ENCODE measurements at places on chromosomes 12 and 14.

DNA sequence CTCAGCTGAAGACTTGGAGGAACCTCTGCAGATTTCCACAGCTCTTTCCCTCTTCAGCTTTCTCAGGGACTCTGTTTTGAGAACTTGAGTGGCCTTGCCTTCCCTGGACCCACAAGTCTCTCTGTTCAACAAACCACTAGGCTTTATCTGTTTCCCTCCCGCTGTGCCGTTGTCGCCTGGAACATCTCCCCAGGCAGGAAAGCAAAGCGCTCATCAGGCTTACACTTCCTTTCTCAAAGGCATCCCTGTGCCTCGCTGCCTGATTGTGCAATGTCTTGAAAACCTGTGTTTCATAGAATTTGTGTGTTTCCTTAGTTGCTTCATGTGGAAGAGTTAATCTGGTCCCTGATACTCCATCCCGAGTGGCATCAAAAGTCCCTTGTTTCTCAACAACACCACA lies 64.1 kb downstream of the PPM1A start:
- no peak for DNase-seq

- DNase-seq = no peak
Measured at GRCh38 chr12:47992776-47993175, 11.5 kb downstream of the COL2A1 start.

- DNase-seq = no peak
Measured at GRCh38 chr14:50835280-50835679, 4.3 kb upstream of the NIN start.

GRCh38 chr14:103122947-103123633 lies at the start of gene TNFAIP2:
Gene TNFAIP2, plus strand, starts transcription at chr14:103123461. Its CDS starts 2,997 bp downstream, at chr14:103126458.
- no peak for DNase-seq

DNA sequence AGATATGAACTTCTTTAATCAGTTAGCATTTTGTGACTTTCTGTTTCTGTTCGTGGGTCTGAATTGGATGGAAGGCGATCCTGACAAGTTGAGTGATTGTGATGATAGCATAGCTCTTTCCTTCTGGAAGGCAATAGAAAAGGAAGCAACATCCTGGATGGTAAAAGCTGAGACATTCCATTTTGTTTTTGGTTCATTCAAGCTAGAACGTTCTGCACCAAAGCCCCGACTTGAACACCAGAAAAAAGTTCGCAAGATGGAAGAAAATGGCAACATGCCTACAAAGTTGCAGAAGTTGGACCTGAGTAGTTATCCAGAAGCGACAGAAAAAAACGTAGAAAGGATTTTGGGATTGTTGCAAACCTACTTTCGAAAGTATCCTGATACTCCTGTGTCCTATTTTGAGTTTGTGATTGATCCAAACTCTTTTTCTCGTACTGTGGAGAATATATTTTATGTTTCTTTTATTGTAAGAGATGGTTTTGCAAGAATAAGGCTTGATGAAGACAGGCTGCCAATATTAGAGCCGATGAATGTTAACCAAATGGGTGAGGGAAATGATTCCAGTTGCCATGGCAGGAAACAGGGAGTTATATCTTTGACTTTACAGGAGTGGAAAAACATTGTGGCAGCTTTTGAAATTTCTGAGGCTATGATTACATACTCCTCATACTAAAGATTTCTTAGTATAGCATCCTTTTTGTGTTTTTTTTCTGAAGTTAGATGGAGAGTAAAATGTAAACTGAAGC lies 896 bp downstream of the EID3 start:
- DNase-seq = no peak

- DNase-seq = peak; percentile 71
Measured at GRCh38 chr12:2640709-2641108, 154.1 kb upstream of the FKBP4 start.

- peak; percentile 5 for DNase-seq
Measured at GRCh38 chr14:84520711-84521338, 1009.1 kb upstream of the FLRT2 start.

- DNase-seq = no peak
Measured at GRCh38 chr12:120468325-120468820, 1.2 kb downstream of the SRSF9 start.

DNA sequence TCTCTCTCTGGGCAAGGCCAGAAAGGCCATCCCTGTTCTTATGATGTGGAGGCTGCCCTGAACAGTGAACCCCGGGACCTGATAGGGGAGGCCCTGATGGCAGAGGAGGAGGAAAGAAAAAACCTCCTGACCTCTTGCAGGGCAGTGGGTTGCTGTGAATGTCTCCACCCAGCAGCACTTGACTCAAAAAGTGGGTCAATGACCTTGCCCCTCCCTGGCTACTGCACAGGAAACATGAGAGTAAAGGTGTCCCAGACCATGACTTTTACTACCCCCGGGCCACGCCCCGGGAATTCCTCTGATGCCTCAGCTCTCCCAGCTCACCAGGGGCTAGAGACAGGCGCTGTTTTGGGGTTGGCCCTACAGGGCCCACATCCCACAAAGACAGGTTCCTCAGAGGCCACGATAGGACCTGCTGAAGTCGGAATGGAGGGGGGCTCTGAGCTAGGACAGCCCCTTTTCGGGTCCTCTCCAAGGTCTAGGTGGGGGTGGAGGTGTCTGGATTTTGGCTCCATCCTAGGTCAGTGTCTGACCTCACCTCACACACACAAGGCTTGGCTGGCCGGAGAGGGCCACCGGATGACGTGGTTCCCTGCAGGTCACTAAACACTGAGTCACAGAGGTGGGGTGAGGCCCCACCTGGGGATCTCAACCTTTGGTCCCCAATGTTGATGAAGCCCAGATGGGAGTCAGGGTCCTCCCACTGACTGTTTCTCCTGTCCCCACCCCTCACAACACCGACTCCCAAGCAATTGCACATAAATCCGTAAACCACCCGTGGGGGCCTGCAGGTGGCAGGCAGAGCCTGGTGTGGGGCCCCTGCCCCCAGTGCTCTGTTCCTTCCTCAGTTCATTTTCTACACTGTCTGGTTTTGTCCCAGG lies 1.6 kb downstream of the RHOF start:
- DNase-seq = no peak

DNA sequence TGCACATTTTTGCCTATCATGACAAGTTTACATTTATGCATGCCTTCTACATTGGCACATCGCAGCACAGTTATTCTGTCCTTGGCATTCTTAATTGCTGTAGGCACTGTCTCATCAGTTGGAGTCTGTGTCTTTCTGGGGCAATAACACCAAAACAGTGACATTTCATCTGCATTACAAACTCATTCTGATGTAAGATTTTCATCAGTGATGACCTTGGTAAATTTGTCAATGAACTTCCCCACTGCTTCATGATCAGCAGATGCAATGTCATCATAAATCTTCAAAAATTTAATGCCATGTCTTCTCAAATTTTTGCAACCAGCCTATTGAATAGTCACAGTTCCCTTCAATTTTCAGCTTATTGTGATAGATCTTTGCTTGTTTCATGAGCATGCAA lies 85.5 kb downstream of the CAPZA3 start:
- DNase-seq = no peak
